ENCODE measurements at places on chromosomes 1 and 21.

DNA sequence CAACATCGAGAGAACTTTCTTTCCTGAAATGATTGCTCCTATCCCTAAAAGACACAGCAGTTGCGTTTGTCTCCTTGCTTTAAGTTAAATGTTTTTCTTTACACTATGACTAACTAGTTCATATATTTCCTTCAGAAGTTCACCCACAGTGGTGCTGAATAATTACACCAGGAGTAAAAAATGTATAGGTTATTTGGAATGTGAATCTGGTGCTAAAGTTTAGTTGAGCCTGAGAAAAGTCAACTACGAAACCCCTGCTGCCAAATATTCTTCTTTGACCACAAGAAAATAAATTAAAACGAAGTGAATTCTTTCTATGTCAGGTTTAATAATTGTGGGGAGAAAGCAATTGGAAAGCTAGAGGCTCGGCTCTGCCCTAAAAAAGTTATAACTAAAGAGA, 52.8 kb downstream of the C4BPA start:
- no peak for DNase-seq

GRCh38 chr1:245306628-245307410, 152.0 kb downstream of the KIF26B start:
- DNase-seq, result no peak

DNA sequence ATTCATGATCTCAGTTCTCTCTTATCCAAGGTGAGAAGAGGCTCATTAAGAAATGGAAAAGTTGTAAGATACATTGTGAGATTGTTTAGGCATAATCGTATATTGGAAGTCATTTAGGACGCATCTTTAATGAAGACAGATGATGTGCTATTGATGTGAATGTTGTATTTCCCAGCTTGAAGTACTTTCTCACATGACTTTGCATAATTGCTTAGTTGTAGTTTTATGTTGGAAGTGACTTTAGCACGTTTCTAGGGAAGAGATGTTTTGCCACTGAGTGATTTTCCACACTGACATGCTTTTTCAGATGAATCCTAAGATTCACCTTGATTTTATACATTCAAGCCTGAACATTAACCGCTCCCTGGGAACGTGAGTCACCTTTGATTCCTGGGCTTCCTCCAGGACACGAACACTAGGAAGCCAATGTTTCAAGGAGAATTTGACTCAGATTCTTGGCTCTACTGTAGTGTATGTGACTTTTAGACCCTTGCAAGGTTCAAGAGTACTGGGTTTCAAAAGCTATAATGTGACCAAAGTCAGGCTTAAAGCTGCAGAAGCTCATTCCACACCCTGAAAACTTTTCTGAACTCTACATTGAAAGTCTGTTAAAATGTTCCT, 27.9 kb downstream of the ANGEL2 start:
- DNase-seq, result no peak

DNA sequence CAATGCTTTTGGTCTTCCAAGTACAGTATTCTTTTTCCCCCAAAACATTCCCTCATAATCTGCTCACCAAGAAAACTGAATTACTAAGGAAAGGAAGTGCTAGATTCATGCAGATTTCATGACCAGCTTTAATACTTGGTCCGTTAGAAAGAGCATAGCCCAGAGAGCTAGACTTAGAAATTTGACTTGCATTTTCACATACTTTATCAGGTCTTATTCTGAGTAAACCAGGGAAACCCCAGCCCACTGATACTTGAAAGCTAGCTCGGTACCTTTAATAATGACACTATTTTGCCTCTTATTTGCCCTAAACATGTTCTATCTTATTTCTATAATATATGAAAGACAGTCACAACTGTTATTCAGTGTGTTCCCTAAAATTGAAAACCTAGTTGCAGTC, 204.5 kb downstream of the TTLL7 start:
- DNase-seq, result no peak

DNA sequence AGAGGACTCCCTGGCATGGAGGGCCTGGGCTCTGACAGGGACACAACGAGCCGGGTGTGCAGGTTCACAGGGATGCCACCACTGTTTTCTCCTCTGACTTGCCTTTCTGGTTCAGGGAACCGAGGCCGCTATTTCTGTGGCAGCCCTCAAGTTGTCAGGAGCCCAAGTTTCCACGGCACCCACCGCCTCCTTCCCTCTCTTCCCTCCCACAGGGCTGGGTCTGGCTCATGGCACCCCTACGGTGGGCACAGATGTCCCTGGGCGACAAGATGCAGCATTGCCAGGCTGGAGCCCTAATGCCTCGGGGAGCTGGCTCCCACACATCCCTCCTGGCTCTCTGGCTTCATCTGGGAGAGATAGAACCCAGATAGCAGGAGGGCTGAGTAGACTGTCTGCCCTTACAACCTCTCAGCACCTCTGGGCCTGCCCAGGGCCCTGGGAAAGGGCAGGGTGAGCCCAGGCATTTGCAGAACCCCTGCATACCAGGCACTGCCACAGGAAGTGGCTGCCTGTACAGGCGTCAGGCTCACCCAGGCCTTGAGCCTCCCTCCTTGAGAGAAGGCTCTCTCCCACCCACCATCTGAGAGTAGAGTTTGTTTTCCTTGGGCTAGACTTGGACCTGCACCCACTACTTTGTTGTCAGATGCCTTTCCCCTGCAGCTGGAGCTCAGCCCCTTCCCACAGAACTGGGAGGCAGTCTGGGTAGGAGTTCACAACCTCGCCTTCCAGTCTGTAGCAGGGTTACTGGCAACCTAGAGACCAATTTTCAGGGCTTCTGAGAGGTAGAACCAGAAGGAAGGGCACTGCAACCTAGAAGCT, 20.5 kb downstream of the KCNC4 start:
- no peak for DNase-seq

DNA sequence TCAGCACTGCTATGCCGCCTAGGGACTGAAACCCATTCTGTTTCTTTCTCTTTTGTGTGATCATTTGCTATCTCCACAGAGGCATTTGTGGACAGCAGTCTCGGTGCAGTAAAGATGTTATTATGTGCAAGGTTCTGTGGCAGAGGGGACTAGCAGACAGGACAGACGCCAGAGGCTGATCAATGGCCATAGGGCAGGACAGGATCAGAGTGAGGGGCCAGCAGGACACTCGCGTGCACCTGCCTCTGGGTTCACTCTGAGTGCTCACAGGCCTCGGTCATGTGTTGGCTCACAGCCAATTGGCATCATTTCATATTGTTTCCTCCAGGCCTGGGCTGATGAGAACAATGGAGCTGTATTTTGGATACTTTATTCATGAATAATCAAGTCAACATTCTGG, 212.6 kb downstream of the TGFB2 start:
- DNase-seq, result no peak

GRCh38 chr1:206828765-206829164, 36.7 kb upstream of the IL20 start:
- no peak for DNase-seq

- no peak for DNase-seq
These were observed 30.1 kb upstream of the PTGFRN start for GRCh38 chr1:116879478-116880133.

DNA sequence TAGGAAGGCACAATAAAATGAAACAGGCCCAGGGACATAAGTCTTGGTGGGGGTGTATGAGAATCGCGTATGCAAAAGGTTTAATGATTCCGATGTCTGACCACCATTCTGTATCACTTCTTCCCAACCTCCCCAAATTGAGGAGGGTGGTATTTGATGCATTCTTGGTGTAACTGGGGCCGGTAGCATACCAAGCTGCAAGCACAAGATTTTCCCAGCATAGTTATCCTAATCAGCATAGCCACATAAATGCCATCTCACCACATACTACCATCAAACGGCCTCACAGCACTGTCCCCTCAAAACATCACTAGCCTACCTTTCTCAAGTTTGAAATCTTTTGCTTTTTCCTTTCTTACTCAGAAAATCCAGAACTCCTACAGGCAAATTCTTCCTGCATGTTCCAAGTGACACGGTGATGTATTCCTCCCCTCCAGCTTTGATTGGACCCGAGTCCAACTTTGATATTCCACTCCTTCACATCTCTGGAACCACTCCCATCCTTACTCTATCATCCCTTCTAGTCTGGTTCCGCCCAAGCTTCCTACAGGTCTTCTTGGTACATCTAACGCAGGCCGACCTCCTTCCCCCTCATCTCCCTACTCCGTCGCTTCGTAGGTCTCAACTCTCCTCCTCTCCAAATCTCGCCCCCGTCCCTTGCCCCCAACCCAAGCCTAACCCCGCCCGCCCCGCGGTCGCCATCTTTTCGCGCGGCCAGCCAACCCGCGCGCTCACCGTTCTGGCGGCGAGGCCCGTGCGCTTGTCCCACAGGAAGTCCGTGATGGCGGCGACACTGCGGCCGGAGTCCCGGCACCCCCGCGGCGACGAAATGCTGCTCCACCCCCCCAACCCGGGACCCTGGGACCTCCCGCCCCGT, 600 bp downstream of the CLK2 start:
- DNase-seq, result peak; percentile 79

GRCh38 chr1:178275049-178275448, 181.1 kb downstream of the RASAL2 start:
- DNase-seq, result no peak

DNA sequence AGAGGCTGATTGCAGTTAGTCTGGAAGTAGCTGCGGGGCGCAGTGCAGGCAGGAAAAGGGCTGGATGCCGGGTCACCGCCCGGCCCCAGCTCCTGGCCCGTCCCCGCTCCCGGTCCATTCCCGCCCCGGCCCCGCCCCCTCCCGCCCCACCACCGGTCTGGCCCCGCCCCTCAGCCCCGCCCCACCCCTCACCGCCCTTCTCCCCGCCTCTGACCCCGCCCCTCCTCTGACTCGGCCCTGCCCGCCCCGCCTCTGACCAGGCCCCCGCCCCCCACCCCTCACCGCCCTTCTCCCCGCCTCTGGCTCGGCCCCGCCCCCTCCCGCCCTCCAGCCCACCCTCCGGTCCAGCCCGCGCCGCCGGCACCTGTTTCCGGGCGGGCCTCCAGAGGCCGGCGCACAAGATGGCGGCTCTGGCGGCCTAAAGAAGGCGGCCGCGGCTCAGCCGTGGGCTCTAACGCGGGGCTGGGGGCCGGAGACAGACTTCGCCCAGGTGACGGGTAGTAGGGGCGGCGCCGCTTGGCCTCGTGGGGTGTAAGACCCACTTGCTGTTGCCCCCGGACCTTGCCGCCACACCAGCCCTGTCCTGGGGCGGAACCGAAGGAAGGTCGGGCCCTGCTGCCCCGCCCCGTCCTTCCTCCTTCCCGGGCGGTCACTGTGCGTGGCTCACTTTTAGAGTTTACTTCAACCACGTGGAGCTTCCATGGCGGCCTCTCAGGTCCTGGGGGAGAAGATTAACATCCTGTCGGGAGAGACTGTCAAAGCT, at the start of gene UBIAD1:
UBIAD1 (plus strand) TSS at position 367 of the 763 bp plus-strand sequence; CDS start at position 701, 334 bp downstream.
- peak; percentile 92 for DNase-seq

- no peak for DNase-seq
These were observed 134.8 kb upstream of the KIF26B start for GRCh38 chr1:245019910-245020486.

DNA sequence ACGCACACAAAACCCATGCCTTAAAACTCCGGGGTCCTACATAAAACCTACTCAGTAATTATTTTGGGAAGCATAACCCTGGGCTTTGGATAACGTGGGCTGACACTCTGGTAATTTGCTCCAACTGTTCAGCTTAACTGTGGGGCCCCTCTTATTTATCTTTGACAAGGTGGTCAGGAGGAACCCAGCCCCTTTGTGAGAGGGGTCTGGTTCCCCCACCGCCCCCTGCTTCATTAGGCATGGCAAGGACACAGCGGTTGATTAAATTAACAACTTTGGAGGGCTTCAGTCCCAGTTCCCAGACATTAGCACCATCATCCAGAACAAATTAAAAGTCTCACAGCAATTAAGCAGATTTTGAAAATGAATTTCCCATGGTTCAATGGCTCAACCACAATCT, 14.7 kb downstream of the WLS start:
- DNase-seq, result no peak

GRCh38 chr1:17509363-17509762, 30.1 kb upstream of the ARHGEF10L start:
- no peak for DNase-seq

- no peak for DNase-seq
These were observed 62.1 kb downstream of the FOXJ3 start for GRCh38 chr1:42272920-42273319.

GRCh38 chr1:219405531-219406331, 207.2 kb downstream of the ZC3H11B start:
- DNase-seq, result no peak

- no peak for DNase-seq
These were observed 9.9 kb upstream of the RD3 start for GRCh38 chr1:211501711-211502400.

DNA sequence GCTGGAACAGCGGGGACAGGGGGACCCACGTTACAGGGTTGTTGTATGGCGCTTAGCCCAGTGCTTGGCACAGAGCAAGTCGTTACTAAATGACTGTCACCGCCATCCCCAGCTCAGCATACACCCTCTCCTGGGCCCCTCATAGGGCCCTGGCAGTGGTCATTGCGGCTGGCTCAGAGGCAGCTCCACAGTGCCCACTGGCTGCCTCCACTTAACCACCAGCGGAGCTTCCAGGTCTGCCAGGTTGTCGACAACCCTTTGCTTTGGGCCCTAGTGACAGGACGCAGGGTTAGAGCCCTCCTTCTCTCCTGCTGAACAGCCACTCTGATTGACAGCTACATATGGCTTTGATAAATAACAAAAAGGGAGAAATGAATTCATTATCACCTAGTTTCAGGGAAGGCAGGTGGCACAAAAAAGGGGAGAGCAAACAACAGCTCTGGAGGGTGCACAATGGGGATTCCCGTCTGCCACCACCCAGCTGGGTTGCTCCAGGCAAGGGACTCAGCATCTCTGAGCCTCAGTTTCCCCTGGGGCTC, 4.8 kb downstream of the EFHD2 start:
- no peak for DNase-seq

DNA sequence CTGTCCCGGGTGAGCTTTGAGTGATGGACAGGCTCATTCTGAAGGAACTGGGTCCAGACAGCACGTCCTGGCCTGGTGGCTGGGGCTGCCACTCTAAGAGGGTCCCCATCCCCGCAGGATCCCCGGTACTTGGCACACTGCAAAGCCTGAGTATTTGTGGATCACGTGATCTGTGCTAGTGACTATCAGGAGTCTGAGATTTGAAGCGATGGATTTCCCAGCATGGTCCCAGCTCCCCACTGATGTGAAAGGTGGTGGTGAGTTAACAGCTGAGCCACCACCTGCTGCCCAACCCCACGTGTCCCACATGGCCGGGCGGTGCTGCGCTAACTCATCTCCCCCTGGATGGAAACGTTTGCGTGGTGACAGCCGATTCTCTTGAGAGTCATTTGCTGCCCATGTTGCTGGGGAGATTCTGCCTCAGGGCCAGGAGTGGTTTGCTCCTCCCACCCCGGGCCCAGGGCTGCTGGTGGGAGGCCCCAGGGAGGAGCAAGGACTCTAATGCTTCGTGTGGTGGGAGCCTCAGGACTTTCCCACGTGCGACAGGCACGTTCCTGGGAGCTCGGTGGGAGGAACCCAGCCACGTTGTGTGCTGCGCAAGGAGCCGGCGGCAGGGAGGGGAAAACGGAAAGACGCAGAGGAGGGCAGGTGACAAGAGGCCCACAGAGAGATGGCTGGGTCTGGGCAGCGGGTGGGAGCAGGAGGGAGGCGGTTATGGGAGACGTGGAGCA, 15.1 kb downstream of the FAAP20 start:
- DNase-seq, result peak; percentile 35

GRCh38 chr21:36141513-36141925, 6.6 kb downstream of the CBR3 start:
- peak; percentile 96 for DNase-seq
